Fibroblast of lung (primary cell): ENCODE measurements at places on chromosomes 13 and 19. TPM values are rescaled to one million over a fixed set of nuclear protein-coding genes. Genes with fewer than 3 reads are reported as not detected.

Gene NLRP11
- under 0.01 TPM in 2 replicates for total RNA-seq

Gene ZNF43
- total RNA-seq = 3.1 and 4.3 TPM in 2 replicates

Gene NAPSA
- under 0.01 and 0.17 TPM in 2 replicates for total RNA-seq

Gene COQ8B
- total RNA-seq = 28.0 and 43.4 TPM in 2 replicates

Gene PROZ
- total RNA-seq = not detected in 2 replicates

Gene EXOSC5
- total RNA-seq = 10.7 and 14.1 TPM in 2 replicates

Gene DHDH
- total RNA-seq = 0.17 TPM in 1 of 2 replicates, not detected in the other

Gene SLITRK5
- total RNA-seq = 0.17 and 0.26 TPM in 2 replicates

Gene KIR2DL1
- not detected in 2 replicates for total RNA-seq

Gene ZNF550
- total RNA-seq = 6.9 and 8.6 TPM in 2 replicates

Gene CHAMP1
- total RNA-seq = 10.8 and 14.5 TPM in 2 replicates

Gene VSTM1
- total RNA-seq = not detected in 2 replicates

Gene HSD17B14
- total RNA-seq = 7.7 and 11.1 TPM in 2 replicates

Gene KL
- under 0.01 and 0.17 TPM in 2 replicates for total RNA-seq

Gene TRPM4
- total RNA-seq = 6.9 and 18.7 TPM in 2 replicates

Gene OBI1
- total RNA-seq = 11.4 and 12.3 TPM in 2 replicates

Gene BABAM1
- 74.3 and 79.4 TPM in 2 replicates for total RNA-seq

Gene NKPD1
- total RNA-seq = 0.17 and 0.26 TPM in 2 replicates

Gene PRTN3
- total RNA-seq = not detected in 2 replicates

Gene COMP
- 0.17 and 0.26 TPM in 2 replicates for total RNA-seq

Gene ZFP82
- total RNA-seq = 8.5 and 9.2 TPM in 2 replicates

Gene CGB3
- total RNA-seq = not detected in 2 replicates

Gene URAD
- total RNA-seq = not detected in 2 replicates

Gene TMPRSS9
- total RNA-seq = under 0.01 TPM in 1 of 2 replicates, not detected in the other

Gene POSTN
- total RNA-seq = 38.0 and 221 TPM in 2 replicates
